Type B pancreatic cell (in vitro differentiated cells): ENCODE measurements at places on chromosomes 7 and 10.

DNA sequence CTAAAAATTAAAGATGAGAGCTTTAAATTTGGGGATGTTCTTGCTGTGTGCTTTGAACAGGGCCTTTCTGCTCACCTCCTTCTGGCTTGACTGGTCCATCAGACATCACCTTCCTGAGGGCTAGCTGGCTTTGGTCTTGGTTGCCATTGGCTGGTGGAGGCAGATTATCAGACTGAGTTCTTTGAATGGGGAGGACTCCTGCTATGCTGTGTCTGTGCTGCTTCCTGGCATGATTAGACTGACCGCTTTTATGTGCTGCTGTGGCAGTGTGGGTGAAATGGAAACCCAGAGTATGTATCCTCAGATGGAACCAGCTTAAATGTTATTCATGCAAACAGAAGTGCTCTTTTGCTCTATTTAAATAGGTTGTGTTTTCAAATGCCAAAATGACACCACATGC is 341.6 kb downstream of the PCLO start:
- DNase-seq, result no peak

DNA sequence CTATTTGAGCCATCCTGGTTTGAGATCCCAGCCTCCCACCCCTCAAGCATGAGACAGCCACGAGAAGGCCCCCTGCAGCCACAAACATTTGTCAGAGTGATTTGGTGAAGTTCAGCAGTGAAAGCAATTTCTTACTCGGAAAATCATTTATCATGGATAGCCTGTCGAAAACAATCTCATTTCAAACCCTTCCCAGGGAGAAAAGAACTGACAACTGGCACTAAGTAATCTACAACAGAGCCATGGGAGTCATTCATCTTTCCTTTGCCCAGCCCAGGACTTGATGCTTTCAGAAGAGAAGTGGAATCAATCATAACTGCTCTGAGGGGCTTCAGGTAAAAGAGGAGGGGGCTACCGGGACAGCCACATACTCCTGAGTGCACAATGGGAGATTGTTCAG is 411.2 kb downstream of the KCNMA1 start:
- no peak for DNase-seq

- peak; percentile 15 for DNase-seq
Observed at GRCh38 chr7:724298-724697, 2.2 kb upstream of the DNAAF5 start.

DNA sequence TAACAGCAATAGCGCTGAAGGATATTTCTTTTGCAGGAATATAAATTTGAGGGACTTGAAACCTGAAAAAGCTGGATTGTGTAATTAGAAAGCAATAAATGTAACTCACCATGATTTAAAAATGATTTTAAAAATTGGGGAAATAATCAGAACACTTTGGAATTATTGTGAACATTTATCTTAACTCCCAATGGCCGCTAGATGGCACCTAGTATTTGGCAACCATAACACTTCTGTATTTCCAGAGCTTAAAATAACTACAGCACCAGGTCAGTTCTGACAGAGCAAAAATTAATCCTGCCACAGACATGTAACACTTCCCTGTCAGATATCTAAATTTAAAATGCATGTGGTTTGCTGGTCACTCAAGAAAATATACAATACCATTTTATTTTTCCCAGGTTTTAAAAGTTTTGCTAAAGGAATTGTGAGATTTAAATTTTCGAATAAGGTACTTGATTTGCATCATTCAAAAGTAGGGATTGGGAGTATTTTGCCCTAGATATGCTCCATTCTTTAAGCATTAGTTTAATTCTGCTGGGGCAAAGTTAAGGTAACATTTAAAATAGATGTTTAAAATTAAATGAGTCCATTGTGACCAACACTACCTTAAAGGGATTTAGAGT is 144.5 kb downstream of the PPP1R3A start:
- DNase-seq, result no peak

GRCh38 chr7:140581411-140581810 is 59.2 kb downstream of the DENND2A start:
- no peak for DNase-seq

- DNase-seq, result no peak
Observed at GRCh38 chr10:110445871-110446270, 51.8 kb upstream of the DUSP5 start.

DNA sequence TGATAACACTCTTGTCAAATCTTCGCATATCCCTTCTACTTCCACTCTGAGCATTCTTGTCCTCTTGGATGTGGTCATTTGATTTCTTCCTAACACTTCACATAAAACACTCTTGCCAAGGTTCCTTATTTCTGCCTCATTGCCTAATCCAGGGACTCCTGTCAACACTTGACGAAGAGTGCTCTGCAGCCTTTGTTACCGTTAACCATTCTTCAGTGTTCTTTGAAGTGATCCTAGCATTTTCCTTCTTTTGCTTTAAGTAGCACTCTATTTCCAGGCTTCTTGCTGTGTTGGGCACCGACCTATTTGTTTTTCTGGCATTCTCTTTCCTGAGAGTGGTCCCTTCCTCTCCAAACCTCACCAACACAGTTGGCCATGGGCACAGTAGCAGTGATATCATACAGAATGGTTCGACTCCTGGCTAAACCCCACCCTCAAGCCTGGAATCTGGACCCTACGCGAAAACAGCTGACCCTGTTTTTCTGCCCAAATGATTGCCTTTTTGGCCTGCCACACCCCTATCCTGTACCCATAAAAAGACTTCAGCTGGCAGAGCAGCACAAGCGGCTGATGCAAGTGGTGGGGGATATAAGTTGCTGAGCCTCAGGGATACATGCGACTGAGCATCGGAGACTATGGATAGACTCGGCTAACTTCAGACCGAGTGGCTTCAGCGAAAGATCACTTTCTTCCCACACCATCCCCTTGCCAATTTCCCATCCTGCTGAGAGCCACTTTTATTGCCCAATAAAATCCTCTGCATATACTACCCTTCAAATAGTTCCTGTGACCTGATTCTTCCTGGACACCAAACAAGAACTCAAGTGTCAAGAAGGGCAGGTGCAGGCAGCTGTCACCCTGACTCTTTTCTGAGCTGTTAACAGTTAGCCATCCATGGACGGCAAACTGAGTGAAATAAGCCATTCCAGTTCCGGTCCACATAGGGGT is 820.6 kb downstream of the CCSER2 start:
- DNase-seq, result no peak

DNA sequence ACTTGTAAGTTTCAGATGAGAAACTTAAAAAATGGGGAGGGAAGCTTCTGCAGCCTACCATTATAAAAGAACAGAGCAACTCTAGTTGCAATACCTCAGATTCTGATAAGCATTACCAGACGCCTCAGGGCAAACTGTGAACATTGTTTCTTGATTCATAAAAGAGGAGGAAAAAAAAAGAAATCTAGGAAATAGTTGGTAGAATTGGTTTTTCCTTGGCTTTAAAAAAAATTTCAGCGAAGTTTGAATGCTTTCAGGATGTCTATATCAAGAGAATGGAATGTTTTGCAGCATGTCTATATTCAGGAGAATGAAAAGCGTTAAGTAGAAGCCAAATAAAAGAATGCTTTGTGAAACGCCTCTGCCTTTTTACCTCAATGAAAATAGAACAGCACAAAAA is 17.5 kb upstream of the ANLN start:
- no peak for DNase-seq

DNA sequence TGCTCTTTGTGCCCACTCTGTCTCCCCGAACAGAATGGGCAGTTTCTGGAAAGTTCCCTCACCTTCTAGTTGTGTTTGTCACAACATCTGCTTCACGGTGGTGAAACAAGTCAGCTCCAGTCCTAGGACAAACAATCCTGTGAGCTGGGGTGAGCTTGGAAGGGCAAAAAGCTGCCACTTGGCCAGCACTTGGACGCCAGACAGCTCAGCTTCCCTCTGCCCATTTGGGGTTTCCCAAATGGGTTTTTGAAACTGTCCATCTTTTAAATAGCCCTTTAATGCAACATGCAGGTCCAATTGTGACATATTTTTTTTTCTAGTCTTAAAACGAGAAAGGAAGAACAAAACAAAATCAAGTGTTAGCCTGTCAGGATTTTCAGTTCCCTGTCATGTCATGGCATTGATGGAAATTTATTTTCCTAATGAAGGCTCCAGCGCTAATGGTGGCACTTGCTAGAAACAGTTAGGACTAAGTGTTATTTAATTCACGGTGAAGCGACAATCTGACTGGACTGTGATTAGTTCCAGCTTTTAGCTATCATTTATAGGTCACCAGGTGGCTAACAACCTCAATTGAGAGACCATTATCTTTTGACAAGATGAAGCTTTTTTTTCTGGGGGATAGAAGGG is 181.7 kb downstream of the MYOF start:
- DNase-seq, result no peak
